Activated naive CD8-positive, alpha-beta T cell treated with anti-CD3 and anti-CD28 coated beads, Interleukin-2, amount 50 U/mL, for 16 hours (primary cell): ENCODE measurements at places on chromosomes 3 and 15.

GRCh38 chr15:94070356-94071295, 160.7 kb upstream of the MCTP2 start:
- DNase-seq = no peak

GRCh38 chr3:107973152-107973551, 117.7 kb downstream of the CD47 start:
- DNase-seq = no peak

- DNase-seq = no peak
Measured at GRCh38 chr3:171646357-171647133, 163.7 kb downstream of the PLD1 start.

- no peak for DNase-seq
Measured at GRCh38 chr3:4601892-4602291, 108.7 kb downstream of the ITPR1 start.

DNA sequence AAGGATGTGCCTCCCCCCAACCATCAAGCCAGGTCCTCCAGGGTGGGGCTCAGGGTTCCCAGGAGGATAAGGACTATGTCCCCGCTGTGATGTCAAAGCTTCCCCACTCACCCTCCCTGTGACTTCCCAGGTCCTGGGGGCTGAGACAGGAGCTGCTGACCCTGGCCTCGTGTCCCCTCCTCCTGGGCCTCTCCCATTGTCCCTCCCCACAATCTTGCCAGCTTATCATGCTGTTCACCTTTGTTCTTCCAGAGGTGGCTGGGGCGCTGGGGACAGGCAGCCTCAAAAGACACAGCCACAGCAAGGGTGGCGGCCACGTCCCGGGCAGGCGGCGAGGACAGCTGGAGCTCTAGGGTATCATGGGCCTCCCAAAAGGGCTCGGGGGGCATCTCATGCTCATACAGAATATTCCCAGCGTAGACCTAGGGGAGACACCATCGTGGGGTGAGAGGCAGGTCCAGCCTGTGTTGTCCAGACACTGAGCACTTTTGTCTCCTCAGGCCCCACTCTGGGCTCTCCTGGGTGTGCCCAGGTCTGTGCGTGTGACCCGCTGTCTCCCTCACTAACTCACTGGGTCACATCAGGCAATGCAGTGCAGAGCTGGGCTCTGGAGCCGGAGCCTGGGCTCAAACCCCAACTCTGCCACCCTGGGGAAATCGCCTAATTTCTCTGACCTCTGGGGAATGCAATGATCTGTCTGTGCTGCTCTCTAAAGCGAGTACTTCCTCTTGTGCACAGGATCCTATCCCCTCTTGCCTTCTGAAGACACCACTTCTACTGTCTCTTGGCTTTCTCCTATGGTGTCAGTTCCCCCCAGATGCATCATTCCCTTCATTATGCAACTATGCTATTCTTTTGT, 30.0 kb downstream of the SNX33 start:
- no peak for DNase-seq

DNA sequence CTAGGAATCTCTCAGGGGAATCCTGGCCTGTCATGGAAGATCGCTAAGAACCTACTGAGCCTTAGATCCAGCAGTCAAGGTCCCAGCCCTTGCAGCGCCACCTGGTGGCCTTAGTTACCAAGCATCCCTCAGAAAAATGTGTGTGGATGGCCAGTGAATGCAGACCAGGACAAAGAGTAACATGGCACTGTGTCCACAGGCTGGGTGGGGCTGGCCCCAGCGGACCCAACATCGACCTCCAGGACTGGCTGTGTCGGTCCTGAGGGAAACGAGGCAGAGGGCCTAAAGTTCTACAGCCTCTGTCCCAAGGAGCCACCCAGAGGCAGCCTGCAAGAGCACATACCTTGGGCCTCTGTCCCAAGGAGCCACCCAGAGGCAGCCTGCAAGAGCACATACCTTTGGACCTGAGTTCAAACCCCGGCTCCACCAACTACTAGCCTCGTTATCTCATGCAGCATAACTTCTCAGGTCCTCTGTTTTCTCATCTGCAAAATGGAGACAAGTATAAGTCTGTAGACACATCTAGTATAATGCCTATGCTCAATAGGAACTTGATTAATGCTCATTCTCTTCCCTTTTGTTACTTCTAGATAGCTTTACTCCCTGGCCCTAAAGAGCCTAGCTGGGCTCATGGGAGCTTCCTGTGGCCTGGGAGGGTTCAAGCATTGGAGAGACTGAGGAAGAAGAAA, 57.5 kb upstream of the HERC1 start:
- DNase-seq = peak; percentile 42

GRCh38 chr15:63447017-63447676, 57.2 kb upstream of the USP3 start:
- no peak for DNase-seq

DNA sequence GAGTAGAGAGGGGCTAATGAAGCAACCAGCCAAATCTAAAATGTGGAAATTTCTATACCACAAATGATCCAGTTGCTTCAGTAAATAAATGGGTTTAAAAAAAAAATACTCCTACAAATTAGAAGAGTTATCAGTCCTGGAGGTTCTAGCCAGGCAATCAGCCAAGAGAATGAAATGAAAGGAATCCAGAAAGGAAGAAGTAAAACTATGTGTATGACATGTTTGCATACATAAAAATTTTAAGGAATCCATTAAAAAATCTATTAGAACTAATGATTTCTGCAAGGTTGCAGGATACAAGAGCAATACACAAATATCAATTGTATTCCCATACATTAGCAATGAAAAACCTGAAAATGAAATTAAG, 9.6 kb downstream of the MESP2 start:
- DNase-seq = no peak

DNA sequence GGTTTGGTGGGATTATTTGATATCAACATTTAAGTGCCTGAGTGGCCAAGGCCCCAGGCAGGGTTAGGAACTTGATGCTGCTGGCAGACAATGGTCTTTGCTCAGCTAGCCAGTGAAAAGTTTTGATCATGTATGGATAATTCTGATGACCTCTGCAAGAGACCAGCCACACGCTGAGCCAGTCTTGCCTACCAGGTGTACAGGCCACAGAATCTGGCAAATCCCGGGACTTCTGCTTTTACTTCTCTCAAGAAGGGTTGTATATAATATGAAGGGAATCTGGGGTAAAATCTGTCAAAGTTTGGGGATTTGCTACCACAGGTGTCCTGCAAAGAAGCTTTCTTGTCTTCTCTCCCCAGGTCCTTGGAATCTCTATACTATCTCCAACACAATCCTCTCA, 331.4 kb upstream of the GOLIM4 start:
- no peak for DNase-seq

DNA sequence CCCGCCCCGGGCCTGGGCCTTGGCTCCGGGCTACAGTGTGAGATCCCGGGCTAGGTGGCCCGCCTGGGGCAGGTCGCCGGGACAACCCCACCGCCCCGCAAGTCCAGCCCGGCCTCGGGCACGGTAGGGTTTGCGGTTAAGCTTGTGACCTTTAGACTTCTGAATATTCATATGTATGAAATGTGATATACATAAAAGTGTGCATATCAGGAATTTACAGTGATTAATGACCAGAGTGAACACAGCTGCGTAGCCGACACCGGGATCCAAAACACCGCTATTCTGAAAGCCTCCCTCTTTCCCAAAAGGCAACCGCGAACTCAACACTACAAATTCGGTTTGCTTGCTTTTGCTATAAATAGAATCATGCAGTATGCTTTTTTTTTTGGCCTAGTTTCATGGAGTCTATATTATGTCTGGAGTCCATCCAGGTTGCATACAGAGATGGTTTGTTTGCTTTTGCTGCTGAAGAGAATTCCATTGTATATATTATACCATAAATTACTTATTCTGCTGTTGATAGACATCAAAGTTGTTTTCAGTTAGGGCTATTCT, 636 bp upstream of the SNRPA1 start:
- no peak for DNase-seq

DNA sequence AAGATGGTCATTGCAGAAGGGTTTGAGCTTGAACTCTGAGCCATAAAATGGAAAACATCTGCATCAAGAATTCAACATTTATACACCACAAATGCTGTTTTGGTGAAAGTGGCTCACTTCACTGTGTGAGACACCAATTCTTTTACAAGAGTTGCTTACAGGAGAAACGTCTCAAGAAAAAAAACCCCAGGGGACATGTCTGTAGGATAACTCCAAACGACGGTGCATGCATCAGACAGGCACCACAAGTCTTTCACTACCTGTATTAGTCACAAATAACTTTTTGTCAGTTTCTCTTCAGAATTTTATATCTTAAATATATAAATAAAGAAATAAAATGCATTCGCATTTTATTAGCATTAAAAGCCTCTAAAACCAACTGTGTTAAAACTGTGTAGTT, 164.3 kb downstream of the EFHB start:
- no peak for DNase-seq

GRCh38 chr3:190892395-190892902, 30.0 kb upstream of the GMNC start:
- no peak for DNase-seq

DNA sequence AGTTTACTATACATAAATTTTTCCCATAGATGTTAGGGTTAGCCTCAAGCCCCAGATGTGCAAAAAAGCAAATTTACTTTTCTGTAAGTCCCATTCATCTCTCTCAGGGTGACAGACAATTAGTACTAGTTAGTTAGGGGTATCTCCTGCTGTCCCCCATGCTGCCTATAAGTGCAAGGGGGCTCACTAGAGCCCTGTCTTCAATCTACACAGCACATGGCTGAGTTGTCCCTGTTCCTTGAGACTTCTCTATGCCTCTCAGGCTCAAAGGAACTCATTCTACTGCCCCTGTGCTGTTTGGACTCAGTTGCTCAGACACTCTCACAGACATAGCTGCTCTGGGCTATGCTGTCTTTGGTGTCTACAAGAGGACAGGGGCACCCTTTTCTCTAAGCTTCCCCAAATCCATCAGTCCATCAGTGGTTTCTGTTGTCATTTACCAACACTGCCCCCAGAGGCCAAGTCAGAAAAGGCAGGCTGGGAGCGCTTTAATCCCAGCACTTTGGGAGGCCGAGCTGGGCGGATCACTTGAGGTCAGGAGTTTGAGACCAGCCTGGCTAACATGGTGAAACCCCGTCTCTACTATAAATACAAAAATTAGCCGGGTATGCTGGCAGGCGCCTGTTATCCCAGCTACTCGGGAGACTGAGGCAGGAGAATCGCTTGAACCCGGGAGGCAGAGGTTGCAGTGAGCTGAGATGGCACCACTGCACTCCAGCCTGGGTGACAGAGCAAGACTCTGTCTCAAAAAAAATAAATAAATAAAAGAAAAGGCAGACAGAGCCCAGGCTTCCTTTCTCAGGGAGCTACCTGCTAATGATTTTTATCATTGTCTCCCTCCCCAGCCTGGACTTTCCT, 31.4 kb upstream of the PRTG start:
- no peak for DNase-seq

GRCh38 chr3:116097226-116097625, 348.1 kb downstream of the LSAMP start:
- no peak for DNase-seq

DNA sequence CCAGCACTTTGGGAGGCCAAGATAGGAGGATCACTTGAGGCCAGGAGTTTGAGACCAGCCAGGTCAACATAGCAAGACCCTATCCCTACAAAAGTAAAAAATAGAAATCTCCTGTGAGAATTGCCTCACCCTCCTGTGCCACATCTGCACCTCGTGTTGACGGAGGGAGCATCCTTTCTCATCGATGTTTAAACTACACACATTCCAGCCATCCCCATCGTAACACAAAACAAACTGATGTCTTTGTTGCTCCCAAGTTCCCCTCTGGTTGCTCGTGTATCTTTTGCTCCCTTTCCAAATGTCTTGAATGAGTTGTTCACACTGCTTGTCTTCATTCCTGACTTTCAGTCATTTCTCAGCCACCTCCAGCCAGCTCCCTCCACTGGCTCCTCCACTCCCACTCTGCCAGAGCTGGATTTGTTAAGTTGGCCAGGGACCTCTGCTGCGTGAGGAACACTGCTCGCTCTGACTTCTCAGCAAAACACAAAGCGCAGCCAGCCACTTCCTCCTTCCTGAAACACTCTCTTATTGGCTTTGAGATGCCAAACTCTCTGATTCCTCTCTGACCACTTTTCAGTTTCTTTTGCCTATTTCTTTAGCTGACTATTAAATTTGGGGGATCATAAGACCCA, 53.6 kb upstream of the ATP13A3 start:
- DNase-seq = no peak
